GM20000 (cell line): ENCODE measurements at places on chromosomes 2 and 18.

DNA sequence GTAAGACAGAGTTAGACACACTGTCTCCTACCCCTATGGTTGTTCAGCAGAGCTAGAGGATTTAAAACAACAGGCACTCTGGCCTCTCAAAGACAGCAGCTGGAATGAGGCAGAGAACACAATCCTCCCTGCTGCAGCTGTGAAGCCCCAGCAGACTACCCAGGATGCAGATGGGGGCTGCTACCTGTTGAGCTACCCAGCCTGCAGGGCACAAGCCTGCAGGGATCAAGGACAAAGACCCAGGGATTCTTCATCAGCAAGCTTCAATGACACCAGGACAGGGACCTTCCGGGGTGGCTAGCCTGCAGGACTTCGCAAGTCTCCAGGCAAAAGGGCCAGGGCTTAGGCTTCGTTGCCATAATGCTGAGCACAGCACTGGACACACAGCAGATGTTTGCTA, 27.2 kb downstream of the GALNT14 start:
- DNase-seq: no peak

GRCh38 chr2:44949329-44950151, 8.0 kb downstream of the SIX3 start:
- DNase-seq: no peak

GRCh38 chr2:231380307-231380706, 15.2 kb upstream of the B3GNT7 start:
- no peak for DNase-seq

DNA sequence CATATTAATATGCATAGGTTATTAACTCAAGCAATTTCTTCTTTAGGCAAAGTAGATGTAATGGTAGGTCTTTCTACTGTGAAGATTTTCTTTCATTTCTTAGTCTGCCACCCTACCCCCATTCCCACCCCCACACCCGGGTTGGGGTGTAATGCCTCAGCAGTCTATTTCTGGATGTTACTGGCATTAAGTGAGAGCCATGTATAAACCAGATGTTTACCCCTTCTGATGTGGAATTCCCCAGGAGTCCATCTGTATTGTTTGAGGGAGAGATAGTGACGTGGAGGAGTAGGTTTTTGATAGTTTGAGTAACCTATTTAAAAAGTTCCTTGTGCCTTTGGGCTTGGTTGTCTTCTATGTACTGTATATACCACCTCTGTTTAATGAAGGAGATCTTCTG, 11.8 kb downstream of the TDRD15 start:
- DNase-seq: no peak

DNA sequence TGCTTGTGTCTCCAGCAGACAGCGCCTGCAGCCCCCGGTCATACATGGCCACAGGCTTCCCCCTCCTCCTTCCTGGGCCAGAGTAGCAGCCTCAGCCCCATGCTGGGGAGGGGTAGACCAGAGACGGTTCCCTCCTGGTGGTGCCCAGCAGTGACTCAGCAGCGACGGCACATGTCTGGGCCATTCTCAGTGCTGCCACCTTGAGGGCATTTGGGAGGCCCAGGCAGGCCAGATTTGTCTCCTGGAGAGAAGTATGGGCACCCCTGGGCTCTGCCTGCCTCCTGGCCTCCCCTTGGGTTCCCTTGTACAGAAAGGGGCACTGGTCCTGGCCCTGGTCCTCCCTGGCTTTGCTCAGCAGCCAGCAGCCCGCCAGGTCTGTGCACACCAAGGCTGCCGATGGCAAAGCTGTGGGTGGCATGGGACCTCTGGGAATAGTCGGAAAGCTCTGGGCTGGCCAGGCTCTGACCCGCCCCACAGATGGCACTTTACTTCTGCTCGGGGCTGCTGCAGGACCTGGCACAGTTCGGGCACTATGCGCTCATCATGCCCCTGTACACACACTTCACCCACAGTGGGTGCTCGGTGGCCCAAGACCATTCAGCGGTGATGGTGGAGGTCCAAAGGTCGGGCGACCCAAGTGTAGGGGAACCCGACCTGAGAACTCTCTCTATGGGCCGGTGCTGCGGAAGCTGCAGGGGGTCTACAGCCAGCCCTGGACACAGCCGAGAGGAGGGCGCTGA, 11.4 kb upstream of the ALPI start:
- peak; percentile 72 for DNase-seq

DNA sequence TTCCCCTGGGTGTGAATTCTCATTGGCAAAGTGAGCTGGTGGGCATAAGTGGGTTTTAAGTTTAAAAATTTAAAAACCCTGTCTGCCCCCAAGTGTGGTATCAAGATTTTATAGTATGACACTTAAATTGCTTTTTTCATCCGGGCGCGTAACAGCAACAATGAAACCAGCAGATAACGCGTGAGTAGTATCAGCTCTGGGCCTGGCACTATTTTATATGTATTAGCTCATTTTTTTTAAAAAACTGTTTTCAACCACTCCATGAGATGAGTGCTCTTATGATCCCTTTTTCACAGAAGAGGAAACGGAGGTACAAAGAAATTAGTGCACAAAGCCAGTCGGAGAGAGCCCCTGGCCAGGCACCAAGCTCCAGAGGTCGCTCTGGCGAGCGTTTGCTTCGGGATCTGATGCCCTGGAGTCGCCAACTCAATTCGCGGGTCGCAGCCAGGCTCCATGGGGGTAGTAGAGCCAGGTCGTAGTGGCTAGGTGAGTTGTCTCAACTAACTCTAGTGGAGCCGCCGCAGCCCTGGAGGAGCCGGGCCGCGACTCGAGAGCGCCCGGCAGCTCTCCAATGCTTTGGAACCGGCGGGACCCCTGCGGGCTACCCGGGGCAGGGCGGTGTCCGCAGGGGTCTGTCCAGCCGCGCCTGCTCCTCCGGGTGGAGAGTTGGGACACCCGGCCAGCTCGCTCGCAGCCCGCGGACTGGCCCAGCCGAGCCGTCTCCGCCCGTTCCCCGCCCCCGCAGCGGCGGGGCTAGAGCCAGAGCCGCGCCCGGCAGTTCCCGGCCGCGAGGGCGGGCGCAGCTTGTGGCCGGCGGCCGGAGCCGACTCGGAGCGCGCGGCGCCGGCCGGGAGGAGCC, at the start of gene IL1R1:
TSS of gene IL1R1 (plus strand) at position 777 of the 859 bp plus-strand sequence. CDS start 14,979 bp downstream, outside the sequence.
- DNase-seq: peak; percentile 67

- DNase-seq: no peak
Measured at GRCh38 chr2:9327873-9328352, 95.4 kb downstream of the ITGB1BP1 start.

DNA sequence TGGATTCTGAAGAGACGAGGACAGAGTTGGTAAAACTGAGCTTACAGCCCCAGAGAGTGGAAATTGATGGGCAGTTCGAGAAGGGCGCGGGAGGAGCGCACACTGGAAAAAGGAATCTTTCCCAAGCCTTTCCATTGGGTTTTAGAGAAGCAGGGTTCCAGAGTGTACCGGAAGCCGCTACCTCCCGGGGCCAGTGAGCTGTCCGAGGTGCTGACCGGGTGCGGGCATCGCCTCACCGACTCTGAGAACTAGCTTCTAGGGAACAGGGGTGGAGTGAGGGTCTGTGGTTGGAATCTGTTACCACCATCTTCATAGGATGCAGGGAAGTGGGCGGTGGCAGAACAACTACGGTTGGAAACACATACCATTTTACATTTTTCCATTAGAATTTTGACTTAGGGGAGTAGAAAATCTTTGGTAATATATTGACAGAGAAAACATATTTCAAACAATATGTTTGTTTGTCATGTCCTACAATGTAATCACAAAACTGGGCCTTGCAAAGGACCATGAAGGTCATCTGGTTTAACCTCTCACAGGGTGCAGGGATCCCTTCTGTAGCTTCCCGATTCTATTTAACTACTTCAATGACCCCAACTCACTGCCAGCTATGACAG, 724 bp downstream of the NMS start:
- no peak for DNase-seq

DNA sequence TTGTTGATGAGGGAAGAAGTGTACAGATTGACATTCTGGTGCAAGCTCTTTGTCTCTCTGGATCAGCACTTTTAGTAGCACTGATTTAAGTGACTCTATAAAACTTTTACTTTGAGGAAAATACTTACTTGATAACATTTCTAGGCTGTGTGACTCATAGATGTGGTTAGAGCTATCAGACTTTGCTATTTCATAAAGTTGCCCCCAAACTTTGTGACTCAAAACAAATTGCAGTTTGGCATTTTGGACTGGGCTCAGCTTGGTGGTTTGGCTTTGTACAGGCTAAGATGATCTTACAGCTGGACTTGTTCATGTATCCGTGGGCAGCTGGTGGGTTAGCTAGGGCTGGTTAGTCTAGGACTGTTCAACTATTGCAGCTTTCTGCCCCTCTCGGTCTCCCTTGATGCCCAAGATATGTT, 42.1 kb upstream of the GLS start:
- DNase-seq: no peak

DNA sequence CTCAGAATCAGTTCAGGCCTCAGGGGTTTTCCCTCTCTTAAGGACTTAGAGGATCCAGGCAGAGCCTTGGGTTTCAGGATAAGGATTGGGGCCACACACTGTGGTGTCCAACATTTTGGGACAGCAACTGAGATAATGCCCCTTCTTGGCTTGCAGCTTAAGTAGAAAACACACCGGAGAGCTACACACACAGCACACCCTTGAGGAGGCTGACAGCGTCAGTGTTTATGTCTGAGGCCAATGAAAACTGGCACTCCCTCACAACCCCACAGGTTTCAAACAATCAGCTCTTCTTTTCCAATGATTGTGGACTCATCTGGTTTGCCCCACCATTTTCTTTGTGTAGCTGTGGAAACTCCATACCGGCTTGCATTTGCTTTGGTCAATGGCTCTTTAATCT, 257.7 kb downstream of the CDCA7 start:
- no peak for DNase-seq

DNA sequence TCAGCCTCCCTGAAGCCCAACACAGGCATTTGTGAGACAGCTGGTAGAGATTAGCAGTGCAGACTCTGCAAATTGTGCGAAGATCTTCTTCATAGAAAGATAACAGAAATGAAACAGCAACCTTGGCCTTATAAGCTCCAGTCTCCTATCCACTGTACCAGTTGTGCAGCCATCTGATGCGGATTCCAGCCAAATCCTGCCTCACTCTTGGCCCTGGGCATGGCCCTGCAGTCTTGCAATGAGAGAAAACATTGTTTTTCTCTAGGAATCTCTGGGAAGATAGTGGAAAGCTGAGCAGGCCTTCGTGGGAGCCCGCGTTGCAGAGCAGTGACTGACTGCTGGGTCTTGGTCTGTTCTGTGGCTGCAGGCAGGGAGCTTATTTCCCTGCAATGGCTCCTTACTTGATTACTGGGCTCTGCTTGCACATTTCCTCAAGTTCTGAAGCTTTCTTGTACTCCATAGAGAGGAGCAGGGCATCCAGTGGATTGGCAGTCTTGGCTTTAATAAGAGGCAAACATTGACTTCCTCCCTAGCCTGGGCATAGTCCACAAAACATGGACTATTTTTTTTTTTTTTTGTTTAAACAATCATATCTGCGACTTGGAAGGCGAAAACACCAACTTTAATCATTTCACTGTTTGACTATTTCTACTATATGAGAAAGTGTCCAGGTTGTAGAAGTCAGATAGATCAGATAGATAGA, 193.0 kb downstream of the ACTR3 start:
- DNase-seq: no peak

DNA sequence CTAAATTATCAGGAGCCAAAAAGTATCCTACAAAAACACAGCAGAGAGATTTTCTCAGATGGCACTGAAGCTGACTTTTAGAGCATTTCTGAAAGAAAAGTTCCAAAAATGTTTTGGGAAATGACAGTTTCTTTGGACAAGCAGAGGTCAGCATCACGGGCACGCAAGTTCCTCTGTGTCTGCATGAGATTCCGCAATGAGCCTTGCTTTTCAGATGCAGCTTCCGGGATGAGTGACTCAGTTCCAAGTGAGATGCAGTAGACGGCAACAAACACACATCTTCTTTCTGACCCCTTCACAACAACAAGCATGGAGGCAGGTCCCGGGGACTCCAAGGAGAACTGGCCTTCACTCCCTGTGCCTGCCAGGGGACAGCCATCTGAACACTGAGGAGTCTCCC, 76.6 kb downstream of the EIPR1 start:
- DNase-seq: no peak

GRCh38 chr2:229335877-229336346, 64.8 kb upstream of the PID1 start:
- no peak for DNase-seq

DNA sequence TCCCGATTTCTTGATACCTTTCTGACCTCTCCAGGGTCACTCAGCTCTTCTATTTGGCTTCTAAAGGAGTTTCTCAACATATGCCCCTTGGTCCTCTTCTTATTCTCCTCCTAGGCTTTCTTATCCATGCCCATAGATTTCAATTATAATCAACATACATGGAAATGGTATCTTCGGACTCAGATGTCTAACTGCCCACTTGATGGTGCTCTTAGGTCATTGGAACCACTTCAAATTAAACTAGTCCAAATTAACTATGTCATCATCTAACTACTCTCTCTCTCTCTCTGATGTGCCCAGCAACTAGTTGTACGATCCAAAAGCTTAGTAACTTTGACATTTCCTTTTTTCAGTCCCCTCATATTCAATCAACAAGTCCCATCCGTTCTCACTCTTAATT, 43.2 kb upstream of the GPR75 start:
- DNase-seq: no peak

DNA sequence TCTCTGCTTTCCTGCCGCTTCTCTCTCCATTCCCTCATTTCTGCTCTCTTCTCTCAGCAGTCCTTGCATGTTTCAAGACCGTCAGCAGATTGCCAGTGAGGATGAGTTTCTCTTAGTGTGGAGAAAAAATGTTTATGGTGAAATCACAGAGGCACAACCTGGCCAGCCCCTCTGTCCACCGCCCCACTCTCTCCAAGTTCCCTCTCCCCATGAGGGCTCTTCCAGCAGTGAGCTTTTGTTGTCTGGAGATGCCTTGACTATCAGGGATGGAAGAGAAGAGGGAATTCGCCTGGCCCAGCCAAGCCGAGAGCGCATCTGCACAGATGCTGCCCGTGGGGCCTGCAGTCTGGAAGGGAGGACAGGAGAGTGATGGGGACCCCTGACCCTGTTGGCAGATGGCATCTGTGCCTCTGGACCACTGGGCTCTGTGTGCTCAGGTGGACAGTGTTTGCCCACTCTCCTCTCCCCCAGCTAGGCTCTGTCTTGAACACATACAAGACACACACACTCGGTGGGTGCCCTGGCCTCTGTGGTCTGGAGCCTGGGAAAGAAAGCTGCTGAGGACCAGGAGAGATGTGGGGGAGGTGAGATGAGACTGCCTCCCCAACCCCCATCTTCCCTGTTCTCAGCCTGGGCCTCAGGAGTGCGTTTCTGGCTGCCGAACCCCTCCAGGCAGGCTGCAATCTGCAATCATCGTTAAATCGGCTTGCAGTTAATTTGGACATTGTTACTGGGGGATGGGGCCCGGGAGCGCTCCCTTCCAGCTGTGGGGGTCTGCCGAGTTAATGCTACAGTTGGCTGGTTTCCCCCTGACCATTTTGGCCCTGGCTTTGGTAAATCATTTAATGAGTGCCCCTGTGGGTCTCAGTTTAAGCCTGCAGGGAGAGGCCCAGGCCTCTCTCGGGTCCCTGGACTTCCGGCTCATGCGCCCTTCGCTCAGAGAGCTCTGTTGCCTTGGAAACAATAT, 4.5 kb downstream of the ITM2C start:
- DNase-seq: no peak

DNA sequence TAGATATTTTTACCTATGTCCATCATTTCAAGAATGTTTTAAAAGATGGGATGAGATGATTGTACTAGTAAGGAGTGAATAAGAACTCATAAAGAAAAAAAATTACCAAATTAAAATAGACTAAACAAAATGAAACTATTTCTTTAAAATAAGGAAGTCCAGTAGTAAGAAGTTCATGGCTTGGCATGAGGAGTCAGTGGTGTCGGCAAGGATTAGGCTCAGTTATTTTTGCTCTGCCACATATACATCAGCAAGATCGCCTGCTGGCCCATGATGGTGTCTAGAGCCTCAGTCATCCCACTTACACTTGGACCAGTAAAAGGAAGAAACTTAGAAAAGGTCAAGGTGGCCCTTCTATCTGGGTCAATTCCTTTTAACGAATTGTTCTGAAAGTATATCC, 300.9 kb upstream of the SLC8A1 start:
- no peak for DNase-seq
